Bronchus fibroblast of lung (primary cell): ENCODE measurements at places on chromosomes 2 and 18. TPM values are rescaled to one million over a fixed set of nuclear protein-coding genes. Genes with fewer than 3 reads are reported as not detected.

Gene CDH7
- total RNA-seq = not detected in 2 replicates

Gene REG3G
- not detected in 2 replicates for total RNA-seq

Gene LRRC30
- not detected in 2 replicates for total RNA-seq

Gene EVA1A
- 28.4 and 28.7 TPM in 2 replicates for total RNA-seq

Gene CFAP65
- not detected in 2 replicates for total RNA-seq

Gene RGPD4
- not detected in 2 replicates for total RNA-seq

Gene VWA3B
- not detected in 2 replicates for total RNA-seq

Gene CROCC2
- total RNA-seq = not detected in 2 replicates

Gene PFN4
- 0.15 and 0.17 TPM in 2 replicates for total RNA-seq

Gene ANKRD30B
- under 0.01 TPM in 1 of 2 replicates, not detected in the other for total RNA-seq

Gene PGAP1
- 1.5 and 2.5 TPM in 2 replicates for total RNA-seq

Gene GREB1
- total RNA-seq = 0.17 and 0.30 TPM in 2 replicates

Gene SLC9A4
- total RNA-seq = not detected in 2 replicates

Gene RAD51AP2
- total RNA-seq = under 0.01 TPM in 1 of 2 replicates, not detected in the other

Gene FSIP2
- total RNA-seq = under 0.01 and 0.15 TPM in 2 replicates
